Fibroblast of villous mesenchyme (primary cell): ENCODE measurements at places on chromosomes 1 and 21.

GRCh38 chr1:247111700-247112478 lies 7.7 kb upstream of the ZNF669 start:
- DNase-seq = peak; percentile 67

GRCh38 chr1:226496453-226497015 lies 52.0 kb upstream of the STUM start:
- DNase-seq = no peak

DNA sequence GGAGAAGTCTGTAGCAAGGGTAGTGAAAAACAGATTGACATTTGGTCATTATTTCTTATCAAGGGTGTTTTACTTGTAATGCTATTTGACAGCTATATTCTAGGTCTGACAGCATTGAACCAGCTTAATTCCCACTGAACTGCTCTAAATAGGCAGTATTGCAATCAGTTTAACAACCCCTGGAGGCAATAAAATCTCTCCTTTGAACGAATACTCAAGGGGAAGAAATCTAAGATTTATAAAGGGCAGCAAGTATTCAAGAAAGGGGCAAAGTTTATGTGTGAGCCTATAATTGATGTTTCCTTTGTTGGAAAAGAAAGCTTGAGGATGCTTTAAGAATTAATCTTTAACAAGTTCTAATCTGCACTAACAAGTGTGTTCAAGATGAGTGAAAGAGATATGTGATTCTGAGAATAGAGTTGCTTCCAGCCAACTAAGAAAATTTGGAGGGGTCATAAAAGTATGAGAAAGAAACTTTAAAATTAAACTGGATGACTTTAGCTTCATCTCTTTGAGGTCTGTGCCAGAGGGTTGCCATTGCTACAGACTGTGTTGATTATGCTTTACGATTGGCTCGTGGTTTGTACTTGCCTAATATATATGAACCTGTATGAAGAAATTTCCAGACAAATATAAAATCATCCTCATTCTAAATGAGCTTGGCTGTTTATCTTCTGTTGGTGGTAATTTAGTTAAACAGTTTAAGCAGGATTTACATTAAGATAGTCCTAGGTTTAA lies 72.5 kb downstream of the ZNF326 start:
- DNase-seq = no peak

DNA sequence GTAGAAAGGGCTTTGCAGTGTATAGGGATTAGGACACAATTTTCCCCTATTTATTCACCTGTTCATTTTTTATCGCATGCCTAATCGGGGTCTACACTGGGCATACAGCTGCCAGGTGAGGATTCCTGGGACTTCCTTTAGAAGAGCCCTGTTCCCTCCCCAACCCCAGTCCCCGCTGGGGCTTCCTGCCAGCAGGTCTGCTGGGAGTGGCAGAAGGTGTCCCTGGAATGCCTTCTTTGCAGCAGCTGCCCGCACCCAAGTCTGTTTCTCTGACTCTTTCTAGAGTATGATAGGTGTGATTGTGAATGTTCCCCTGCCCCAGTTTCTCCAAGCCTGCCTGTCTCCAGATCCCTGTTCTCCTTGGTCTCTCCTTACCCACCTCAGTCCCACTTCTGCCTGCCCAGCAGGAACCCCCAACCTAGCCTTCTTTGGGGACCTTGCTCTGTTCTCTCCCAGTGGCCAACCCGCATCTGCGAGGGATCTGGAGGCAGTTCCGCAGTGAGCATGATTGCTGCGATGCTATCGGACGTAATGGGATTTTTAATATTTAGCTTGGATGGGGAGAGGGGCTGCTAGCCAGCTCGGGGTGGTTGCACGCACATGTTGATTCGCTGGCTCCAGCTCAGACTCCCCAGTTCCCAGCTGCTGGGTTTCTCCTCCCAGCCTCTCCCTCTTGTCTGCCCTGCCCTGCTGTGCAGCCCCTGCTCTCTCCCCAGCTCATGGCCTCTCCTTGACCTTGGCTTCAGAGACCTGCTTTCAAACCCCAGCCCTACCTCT lies 79.8 kb downstream of the EPHB2 start:
- DNase-seq = no peak

- DNase-seq = no peak
These were observed 34.1 kb upstream of the COL11A1 start for GRCh38 chr1:103142461-103142860.

DNA sequence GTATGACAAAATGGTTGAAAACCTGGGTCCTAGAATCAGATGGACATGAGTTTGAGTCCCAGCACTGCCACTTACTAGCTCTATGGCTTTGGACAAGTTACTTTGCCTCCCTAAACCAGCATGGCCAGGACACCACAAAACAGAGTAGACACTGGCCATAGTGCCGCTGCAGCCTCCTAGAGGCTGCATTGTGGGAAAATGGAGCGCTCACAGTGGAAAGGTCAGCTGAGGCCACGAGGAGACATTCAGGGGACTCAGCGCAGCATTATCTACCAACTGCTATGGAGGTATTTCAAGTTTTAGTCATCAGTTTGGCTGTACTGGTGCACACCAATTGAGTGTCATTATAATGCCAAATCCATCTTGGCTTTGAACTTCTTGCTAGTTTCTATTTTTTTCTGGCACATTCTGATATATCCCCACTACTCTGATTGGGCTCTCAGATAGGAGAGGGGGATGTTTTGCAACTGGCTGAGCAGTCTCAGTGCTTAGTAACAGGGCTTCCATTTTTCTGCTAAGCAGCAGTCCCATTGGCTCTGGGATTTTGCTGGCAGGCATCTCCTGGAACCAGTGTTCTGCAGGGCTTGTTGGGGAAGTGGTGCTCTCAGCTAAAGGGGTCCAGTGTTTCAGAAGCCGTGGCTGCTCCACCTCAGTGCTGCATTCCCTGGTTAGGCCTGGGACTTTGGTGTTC lies 16.2 kb downstream of the NT5C1A start:
- no peak for DNase-seq
